ENCODE measurements at places on chromosomes 7 and 10. TPM values are rescaled to one million over a fixed set of nuclear protein-coding genes. Genes with fewer than 3 reads are reported as not detected.

GRCh38 chr10:21895932-21896331 lies 107.6 kb downstream of the DNAJC1 start:
- no peak for DNase-seq

- peak; percentile 2 for DNase-seq
Measured at GRCh38 chr10:13563481-13564445, 23.0 kb upstream of the PRPF18 start.

CPA2 gene
- total RNA-seq, result 1.6 TPM

DNA sequence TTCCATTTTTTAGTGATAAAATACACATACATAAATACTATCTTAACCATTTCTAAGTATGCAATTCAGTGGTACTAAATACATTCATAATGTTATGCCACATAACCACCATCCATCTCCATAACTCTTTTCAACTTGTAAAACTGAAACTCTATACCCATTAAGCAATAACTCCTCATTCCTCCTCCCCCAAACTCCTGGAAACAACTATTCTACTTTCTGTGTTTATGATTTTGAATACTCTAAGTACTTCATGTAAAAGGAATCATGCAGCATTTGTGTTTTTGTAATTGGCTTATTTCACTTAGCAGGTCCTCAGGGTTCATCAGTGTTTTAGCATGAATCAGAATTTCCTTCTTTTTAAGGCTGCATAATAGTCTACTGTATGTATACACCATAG lies 131.8 kb downstream of the TES start:
- no peak for DNase-seq

DNA sequence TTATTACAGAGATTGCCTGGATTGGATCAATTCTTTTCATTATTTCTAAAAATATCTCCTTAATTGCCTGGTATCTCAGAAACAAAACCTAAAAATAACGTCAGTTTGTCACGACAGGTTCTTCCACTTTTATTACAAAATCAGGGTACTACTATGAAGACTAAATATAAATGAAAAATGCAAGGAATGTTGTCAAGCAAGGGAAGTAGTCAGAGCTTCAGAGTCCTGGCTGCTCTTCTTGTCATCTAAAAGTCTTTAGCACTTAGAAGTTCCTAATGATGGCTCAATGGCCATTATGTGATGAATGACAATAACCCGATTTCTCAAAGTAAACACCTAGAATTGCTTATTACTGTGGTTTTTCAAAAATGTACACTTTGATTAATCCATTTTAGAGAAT lies 192.2 kb downstream of the SEMA3A start:
- DNase-seq, result no peak

DNA sequence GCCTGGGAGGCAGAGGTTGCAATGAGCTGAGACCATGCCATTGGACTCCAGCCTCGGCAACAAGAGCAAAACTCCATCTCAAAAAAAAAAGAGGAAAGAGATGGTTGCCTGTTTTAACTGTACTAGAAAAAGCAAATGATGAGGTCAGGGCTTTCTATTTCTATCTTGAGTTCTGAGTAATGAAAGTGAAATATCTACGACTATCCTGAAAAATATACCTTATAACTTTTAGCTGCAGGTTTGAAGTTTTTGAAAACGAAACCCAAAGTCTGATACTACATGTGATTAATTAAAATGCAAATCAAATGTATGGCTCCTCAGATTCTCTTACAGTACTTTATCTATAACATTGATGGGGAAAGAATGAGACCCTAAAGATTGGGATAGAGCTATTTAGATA lies 636.2 kb upstream of the LRRN3 start:
- no peak for DNase-seq

ADAM12 gene
- total RNA-seq, result 15.8 TPM

ENKUR gene
- total RNA-seq, result not detected

- no peak for DNase-seq
Measured at GRCh38 chr7:21893401-21893800, 52.3 kb downstream of the CDCA7L start.

MYL10 gene
- total RNA-seq, result not detected
